ENCODE measurements at places on chromosomes 3 and 15.
A peak's percentile ranks its signal among the peaks of the same experiment; 100 is the strongest.

DNA sequence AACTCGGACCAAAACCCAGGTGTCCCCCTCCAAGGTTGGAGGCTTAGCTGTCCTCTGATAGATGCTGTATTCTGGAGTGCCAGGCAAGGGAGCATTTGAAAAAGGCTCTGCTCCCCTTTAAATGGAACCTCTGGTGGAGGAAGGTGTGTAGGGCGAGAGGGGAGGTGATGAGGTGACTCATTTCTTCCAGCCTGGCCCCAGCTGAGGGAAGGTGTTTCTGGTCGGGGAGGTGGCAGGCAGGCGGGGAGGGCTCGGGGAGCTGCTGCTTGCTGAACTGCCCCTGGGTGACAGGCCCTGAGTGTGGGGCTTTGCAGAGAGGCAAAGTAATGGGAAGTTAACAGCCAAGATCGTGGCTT, 18.8 kb downstream of the PSTPIP1 start:
- DNase-seq: peak; percentile 78

DNA sequence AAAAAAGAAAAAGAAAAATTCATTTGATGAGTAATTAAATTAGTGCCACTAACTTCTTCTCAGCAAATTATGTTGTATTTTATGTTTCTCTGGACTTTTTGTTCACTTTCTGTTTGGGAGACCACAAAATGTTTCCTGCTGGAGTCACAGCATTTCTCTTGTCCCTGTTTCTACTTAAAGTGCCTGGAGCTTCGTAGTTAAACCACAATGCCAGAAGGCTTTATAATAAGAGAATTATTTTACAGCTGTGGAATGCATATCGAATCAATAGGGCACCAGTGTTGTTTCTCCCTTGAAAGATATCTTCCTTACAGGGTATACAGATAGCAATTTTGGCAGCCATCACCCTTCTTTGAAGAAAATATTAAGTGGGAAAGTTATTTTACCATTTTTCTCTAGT, 3.2 kb downstream of the DTWD1 start:
- no peak for DNase-seq

DNA sequence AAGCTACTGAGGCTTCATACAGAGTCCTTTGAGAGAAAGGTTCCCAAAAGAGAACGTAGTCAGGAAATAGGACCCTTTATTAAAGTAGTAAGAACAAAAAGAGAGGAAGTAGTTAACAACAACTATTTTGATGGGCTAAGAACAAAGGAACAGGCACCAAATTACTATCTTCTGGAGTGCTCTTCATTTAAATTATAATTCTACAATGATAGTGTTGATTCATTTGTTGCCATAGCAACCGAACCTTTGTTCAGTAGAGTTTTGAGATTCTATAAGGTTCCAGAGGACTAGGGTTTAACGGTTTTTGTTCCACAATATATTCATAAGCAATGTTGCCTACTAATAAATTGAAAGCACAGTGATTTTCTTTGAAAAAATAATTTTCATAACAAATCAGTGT, 78.8 kb downstream of the CMSS1 start:
- no peak for DNase-seq

- DNase-seq: no peak
Observed at GRCh38 chr3:6601374-6601773, 259.5 kb upstream of the GRM7 start.

GRCh38 chr3:182226995-182227394, 515.3 kb downstream of the SOX2 start:
- no peak for DNase-seq

All from activated naive CD8-positive, alpha-beta T cell treated with anti-CD3 and anti-CD28 coated beads, Interleukin-2, amount 50 U/mL, for 16 hours (primary cell).